Calu3 (cell line): ENCODE measurements at places on chromosomes 2 and 18. TPM values are rescaled to one million over a fixed set of nuclear protein-coding genes. Genes with fewer than 3 reads are reported as not detected.
A peak's percentile ranks its signal among the peaks of the same experiment; 100 is the strongest.

GRCh38 chr2:39743269-39743776 lies 35.7 kb downstream of the THUMPD2 start:
- H3K27ac ChIP-seq = no peak overlapping the region
- peaks cover 8% of the 10 kb centered on the region for H3K36me3 ChIP-seq
- no peak for DNase-seq

- peak overlapping the region; percentile 95 for H3K27ac ChIP-seq
- no peak overlapping the region for H3K4me3 ChIP-seq
- H3K27me3 ChIP-seq = no peaks in the 10 kb centered on the region
- no peak for DNase-seq
- H3K4me1 ChIP-seq = peaks cover 47% of the 10 kb centered on the region
Observed at GRCh38 chr2:8495189-8495989, 186.5 kb upstream of the ID2 start.

- no peak overlapping the region for H3K4me3 ChIP-seq
- H3K36me3 ChIP-seq = no peaks in the 10 kb centered on the region
- H3K27ac ChIP-seq = no peak overlapping the region
- H3K27me3 ChIP-seq = no peaks in the 10 kb centered on the region
Observed at GRCh38 chr2:192161656-192162290, 33.0 kb downstream of the TMEFF2 start.

DNA sequence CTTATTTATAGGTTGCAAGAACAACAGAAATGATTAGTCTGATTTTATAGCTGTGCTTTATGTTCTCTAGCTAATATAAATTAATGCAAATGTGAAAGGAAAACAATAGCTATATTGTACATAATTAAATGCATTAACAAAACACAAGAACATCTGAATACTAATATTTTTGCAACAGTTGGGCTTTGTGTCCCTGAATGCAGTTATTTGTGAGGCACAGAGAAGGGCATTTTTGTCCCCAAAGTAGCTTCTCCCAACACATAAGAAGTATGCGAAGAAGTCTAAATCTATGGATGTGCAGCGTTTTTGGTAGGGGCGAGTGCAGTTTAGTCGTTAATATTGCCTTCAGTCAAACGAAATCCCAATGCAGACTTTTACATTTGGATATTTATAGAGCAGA lies 110.0 kb downstream of the MBP start:
- no peak for DNase-seq
- H3K36me3 ChIP-seq = peaks cover 60% of the 10 kb centered on the region
- H3K27me3 ChIP-seq = no peaks in the 10 kb centered on the region
- peaks cover 9% of the 10 kb centered on the region for H3K4me1 ChIP-seq
- no peak overlapping the region for H3K27ac ChIP-seq

- DNase-seq = peak; percentile 28
- no peaks in the 10 kb centered on the region for H3K27me3 ChIP-seq
- peaks cover 8% of the 10 kb centered on the region for H3K4me1 ChIP-seq
- H3K27ac ChIP-seq = no peak overlapping the region
- H3K4me3 ChIP-seq = no peak overlapping the region
- H3K36me3 ChIP-seq = no peaks in the 10 kb centered on the region
Observed at GRCh38 chr2:163713534-163714311, 22.1 kb downstream of the FIGN start.

AGAP1 gene
- total RNA-seq = 56.4 and 63.8 TPM in 2 replicates

C1QL2 gene
- not detected in 2 replicates for total RNA-seq

BBS5 gene
- 3.3 and 3.9 TPM in 2 replicates for total RNA-seq

DSC3 gene
- total RNA-seq = 6.4 and 9.8 TPM in 2 replicates

B3GNT7 gene
- total RNA-seq = 8.9 and 14.4 TPM in 2 replicates

GNLY gene
- total RNA-seq = not detected in 2 replicates
